ENCODE measurements at places on chromosomes 6 and 20.

DNA sequence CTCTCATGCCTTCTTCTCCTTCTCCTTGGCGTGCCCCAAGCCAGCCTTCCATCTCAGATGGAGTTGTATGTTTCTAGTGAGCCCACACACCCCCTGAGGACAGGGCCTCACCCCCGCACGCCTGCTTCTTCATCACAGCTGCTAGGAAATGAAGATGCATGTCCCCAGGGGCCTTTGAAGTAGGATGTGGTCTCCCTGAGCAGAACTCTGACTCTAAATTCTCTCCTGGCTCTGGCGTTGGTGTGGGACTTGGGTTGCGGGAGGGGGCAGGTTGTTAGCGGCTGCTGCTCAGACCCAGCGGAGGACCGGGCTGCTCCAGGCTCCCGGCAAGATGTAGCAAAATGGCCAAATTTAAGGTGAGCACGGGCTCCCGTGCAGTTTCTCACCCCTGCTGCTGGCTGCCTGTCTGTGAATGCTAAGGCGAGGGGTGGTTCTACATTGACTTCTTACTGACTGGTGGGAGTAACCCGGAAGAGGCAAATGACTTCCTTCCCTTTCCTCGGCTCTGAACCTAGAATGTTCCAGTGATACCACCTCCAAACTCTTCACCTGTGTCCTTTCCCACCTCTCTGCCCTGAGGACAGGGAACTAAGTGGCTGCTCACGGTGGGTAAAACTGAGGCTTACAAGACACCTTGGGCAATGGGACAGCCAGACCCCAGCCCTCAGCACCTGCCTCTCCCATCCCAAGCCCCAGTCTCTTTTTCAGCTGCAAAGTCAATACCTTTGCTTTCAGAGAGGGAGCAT lies 8.8 kb downstream of the SYNJ2 start:
- peak; percentile 5 for DNase-seq

- DNase-seq, result peak; percentile 36
These were observed 55.0 kb downstream of the KIF13A start for GRCh38 chr6:17932330-17932852.

DNA sequence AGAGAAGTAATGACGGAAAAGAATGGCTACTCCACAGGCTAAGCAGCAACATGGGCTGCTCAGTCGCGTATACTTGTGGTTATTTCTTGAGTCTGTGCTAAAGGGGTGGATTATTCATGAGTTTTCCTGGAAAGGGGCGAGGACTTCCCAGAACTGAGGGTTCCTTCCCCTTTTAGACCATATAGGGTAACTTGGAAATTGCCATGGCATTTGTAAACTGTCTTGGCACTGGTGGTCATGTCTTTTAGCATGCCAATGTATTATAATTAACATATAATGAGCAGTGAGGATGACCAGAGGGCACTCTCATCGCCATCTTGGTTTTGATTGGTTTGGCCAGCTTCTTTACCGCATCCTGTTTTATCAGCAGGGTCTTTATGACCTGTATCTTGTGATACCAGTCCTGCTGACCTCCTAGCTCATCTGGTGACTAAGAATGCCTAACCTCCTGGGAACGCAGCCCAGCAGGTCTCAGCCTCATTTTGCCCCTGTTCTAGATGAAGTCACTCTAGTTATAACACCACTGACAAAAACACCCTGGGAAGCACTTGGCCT lies 11.4 kb downstream of the LBP start:
- DNase-seq, result no peak

DNA sequence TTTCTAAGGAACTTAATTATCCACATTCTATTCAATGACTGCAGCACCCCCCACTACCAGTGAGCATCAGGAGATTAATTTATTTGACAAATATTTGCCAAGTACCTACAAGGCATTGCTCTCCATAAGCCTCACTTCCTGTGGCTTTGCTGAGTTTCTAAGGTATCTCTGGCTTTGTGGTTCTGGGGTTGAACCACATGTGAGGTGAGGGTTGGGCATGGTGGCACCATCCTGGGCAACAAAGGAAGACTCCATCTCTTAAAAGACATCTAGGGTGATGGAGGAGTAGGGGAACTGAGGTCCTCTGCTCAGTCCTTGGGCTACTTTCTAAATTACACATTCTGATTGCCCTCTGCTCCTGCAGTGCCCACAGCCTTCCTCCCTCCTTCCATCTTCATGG lies 25.5 kb upstream of the WFDC2 start:
- peak; percentile 46 for DNase-seq

- DNase-seq, result no peak
These were observed 53.5 kb upstream of the LRFN2 start for GRCh38 chr6:40640599-40641227.

- DNase-seq, result no peak
These were observed 294.3 kb downstream of the CDC5L start for GRCh38 chr6:44681761-44682160.

GRCh38 chr6:139754898-139755775 lies 380.7 kb upstream of the CITED2 start:
- DNase-seq, result no peak

- DNase-seq, result no peak
These were observed 12.2 kb upstream of the LRP11 start for GRCh38 chr6:149876241-149876933.

- DNase-seq, result no peak
These were observed 147.9 kb upstream of the PRND start for GRCh38 chr20:4573564-4574355.

GRCh38 chr20:47677635-47678453 lies 107.4 kb downstream of the SULF2 start:
- peak; percentile 41 for DNase-seq

DNA sequence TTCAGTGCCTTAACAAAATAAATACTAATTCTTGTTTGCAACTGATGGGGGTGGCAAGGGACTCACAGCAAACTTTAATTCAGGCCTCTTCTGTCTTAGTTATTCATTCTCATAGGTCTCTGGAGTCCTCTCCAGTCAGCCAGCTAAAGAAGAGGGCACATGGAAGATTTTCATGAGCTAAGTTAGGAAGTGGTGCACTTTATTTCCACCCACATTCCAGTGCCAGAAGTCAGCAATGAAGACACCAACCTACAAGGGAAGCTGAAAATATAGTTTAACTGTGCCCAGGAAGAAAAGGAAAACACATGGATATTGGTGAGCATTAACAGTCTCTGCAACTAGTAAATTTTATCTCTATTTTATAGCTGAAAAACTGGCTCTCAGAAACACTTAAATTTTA lies 16.7 kb upstream of the IRAK1BP1 start:
- DNase-seq, result no peak

DNA sequence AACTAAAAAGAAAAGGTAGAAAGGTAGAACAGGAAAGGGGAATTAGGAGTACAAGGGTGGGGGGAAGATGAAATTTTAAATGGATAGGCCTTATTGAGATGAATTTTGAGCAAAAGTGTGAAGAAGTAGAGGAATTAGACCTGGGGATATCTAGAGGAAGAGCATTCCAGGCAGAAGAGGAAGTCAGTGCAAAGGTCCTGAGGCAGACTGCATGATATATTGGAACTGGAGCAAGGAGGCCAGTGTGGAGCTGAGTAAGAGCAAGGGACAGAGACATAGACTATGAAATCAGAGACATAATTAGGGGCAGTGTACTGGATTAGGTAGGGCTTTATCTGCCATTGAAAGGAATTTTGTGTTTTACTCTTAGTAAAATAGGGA lies 40.4 kb downstream of the MAPK14 start:
- DNase-seq, result no peak

- no peak for DNase-seq
These were observed 52.7 kb upstream of the ELMO2 start for GRCh38 chr20:46458866-46459750.

DNA sequence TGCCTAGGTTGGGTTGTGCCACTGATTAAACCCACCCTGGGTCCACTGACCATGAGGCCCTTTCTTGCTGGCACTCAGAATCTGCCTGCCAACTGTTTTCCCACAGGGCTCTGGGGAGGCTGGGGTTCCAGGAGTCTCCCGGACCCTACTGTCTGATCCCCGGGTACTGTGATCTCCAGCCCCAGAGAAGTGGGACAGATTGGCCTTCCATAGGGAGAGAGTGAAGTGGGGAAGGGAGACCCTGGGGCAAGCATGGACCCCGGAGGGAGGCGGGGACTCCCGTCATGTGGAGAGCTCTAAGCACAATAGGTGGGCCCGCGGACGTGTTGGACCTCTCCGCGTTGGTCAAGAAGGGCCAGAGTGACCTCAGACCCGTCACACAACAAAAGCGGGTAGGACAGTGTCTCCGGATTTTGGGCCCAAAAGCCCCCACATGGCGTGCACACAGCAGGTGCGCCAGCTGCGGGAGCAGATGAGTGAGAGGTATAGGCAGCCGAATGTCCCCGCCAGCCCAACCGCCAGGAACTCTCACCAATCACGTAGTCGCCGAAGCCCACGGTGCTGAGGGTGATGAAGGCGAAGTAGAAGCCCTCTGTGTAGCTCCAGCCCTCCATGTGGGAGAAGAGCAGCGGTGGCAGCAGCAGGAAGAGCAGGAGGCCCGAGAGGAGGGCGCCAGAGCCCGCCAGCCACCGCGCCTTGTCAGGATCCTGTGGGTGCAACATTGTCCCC lies 10.6 kb downstream of the KCNK17 start:
- DNase-seq, result no peak

DNA sequence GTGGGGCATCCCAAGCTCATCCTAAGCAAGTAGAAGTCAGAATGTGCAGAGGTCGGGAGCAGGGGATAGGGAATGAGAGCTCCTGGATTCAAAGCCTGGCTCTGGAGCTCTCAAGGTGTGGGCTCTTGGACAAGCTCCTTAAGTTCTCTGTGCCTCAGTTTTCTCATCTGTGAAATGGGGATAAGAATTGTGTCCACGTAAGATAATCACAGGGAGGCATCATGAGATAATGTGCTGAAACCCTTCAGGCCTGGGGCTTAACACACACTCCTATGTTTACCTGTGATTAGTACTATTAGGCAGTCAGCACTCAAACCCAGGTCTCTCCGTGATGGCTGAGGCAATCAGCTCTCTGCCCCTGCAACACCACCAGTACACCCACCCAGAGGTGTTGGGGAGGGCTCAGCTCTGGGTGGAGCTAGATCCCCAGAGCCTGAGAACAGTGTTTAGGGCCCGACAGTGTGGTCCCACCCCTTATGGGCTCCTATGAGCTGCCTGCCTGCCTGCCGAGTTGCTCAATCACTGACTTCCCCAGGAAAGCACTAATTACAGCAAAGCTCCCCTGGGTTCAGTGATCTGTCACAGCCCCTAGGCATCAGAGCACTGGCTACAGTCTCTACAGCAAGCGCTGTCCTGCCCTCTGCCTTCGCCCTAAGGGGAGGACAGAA lies 6.3 kb upstream of the SIRPA start:
- peak; percentile 69 for DNase-seq

- no peak for DNase-seq
These were observed 25.6 kb downstream of the L3MBTL1 start for GRCh38 chr20:43533060-43533459.
